Natural killer cell treated with Interleukin-12 subunit alpha and Interleukin-12 subunit beta and Interleukin-15 and Interleukin-18, amount 100 ng/mL, for 72 hours (primary cell): ENCODE measurements at places on chromosomes 4 and X. TPM values are rescaled to one million over a fixed set of nuclear protein-coding genes. Genes with fewer than 3 reads are reported as not detected.
A peak's percentile ranks its signal among the peaks of the same experiment; 100 is the strongest.

GRCh38 chr4:14841801-14842768, 160.2 kb upstream of the CPEB2 start:
- no peak overlapping the region for H3K4me3 ChIP-seq
- H3K36me3 ChIP-seq = no peaks in the 10 kb centered on the region
- H3K27me3 ChIP-seq = no peaks in the 10 kb centered on the region

- no peaks in the 10 kb centered on the region for H3K4me1 ChIP-seq
- H3K27ac ChIP-seq = no peak overlapping the region
- H3K4me3 ChIP-seq = no peak overlapping the region
Observed at GRCh38 chrX:139121616-139122286, 408.8 kb upstream of the F9 start.

- H3K27ac ChIP-seq = no peak overlapping the region
- no peaks in the 10 kb centered on the region for H3K27me3 ChIP-seq
- no peak for DNase-seq
- H3K4me1 ChIP-seq = no peaks in the 10 kb centered on the region
Observed at GRCh38 chrX:37993176-37993575, 13.2 kb upstream of the SYTL5 start.

- H3K27me3 ChIP-seq = no peaks in the 10 kb centered on the region
- no peak overlapping the region for H3K27ac ChIP-seq
- H3K4me1 ChIP-seq = no peaks in the 10 kb centered on the region
- no peak overlapping the region for H3K4me3 ChIP-seq
- no peaks in the 10 kb centered on the region for H3K36me3 ChIP-seq
- DNase-seq = no peak
Observed at GRCh38 chr4:24001486-24002329, 111.9 kb upstream of the PPARGC1A start.

GRCh38 chr4:137408527-137409177, 123.6 kb downstream of the PCDH18 start:
- H3K4me3 ChIP-seq = no peak overlapping the region
- no peaks in the 10 kb centered on the region for H3K27me3 ChIP-seq
- peaks cover 6% of the 10 kb centered on the region for H3K36me3 ChIP-seq
- no peak for DNase-seq
- H3K4me1 ChIP-seq = no peaks in the 10 kb centered on the region

GRCh38 chr4:62144431-62144830, 944.3 kb downstream of the ADGRL3 start:
- H3K4me1 ChIP-seq = no peaks in the 10 kb centered on the region
- H3K36me3 ChIP-seq = no peaks in the 10 kb centered on the region
- no peak overlapping the region for H3K27ac ChIP-seq
- DNase-seq = no peak

DNA sequence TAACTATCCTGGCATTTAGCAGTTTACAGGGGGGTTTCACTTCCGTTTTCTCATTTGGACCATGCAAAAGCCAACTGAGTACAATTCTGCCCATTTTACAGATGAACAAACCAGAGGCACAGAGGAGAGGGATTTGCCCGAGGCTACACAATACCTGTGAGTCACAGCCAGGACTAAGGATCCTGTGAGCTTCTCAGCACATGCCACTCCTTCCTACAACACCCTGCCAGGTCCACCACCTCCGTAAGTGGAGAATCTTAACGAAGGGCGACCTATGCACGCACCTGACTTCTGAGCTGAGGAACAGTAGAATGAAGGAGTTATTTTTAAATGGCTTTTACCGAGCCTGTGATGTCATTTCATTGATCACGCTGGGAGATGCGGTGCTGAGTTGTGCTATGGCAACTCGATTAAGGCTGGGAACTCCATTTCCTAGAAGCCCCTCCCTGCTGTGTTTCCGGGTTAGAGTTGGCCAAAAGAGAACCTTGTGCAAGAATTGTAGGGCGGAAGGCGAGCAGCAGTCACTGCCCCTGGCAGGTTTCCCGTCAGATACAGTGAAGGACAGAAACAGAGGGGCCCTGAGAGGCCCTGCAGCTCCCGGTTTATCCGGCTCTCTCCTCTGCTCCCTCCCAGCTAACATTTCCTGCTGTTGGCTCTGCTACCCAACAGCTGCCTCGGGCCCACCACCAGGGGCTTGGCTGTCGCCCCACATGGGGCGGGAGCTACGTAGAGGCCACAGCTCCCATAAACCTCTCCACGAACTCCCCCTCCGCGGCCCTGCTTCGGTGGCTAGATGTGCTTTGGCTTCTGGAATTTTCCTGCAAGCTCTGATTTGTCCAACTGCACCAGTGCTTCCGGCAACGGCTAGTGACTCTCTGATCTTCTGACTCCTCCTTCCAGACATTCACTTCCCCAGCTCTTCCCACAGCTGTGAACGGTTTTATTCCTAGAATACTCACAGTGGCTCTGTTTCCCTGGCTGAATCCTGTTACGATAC, 75.1 kb upstream of the USP9X start:
- H3K4me3 ChIP-seq = peak overlapping the region; percentile 82
- H3K36me3 ChIP-seq = peaks cover 5% of the 10 kb centered on the region
- peak; percentile 80 for DNase-seq
- no peaks in the 10 kb centered on the region for H3K27me3 ChIP-seq
- H3K4me1 ChIP-seq = peaks cover 34% of the 10 kb centered on the region

DNA sequence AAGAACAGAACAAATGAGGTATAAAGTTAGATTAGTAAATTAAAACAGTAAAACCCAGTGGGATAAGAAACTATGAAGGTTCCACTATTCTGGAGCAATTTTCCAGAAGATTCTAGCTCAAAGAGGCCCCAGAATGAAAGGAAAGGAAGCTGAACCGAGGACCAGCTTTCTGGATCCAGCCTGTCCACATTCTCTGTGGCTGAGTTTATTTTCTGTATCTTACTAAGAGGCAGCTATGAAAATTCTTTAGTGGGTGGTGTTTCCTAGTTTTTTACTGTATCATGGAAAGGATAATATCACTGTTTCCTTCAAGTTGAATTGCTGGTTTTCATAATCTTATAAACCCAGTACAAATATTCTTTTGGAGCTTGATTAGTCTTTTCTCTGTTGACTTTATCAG, 11.8 kb downstream of the DAPP1 start:
- H3K4me3 ChIP-seq = no peak overlapping the region
- DNase-seq = no peak
- H3K4me1 ChIP-seq = peaks cover 3% of the 10 kb centered on the region
- H3K36me3 ChIP-seq = no peaks in the 10 kb centered on the region

DNA sequence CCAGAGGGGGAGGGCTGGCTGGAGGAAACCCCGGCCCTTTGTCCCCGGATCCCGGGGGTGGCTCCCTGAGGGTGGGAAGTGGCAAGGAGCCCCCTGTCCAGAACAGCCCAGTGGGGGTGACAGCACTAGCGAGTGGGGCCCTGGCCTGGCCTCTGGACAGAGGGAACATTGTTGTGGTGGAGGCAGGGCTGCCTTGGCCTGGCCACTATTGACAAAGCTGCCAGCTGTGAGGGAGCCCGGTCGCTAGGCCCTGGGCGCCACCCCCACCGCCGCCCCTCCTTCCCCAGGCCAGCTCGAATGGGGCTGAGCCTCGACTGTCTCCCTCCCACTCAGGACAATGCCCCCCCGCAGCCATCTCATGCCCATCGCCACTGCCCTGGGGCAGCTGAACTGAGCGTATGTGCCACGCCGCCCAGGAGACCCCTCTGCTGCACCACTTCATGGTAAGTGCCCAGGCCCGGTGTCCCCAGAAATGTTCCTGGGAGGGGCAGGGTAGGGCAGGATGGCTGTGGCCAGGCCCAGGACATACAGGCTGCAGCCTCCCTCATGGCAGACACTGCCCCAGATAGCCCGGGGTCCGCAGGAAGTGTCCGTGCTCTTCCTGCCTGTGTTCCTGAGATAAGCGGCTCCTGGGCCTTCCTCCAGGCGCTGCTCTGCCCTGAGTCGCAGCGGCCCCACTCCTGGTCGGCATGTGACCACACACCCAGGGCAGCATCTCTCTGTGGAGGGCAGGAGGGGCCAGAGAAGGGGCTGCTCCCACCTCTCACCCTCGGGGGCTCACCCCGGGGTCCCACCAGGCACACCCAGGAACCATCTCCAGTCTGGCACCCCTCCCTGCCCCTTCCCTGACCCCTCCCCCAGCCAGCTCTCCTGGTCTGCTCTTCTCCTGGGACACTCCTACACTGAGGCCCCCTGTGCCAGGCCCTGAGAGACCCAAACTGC, 1.4 kb downstream of the PLXNB3 start:
- no peaks in the 10 kb centered on the region for H3K36me3 ChIP-seq
- no peaks in the 10 kb centered on the region for H3K27me3 ChIP-seq
- DNase-seq = peak; percentile 58

DNA sequence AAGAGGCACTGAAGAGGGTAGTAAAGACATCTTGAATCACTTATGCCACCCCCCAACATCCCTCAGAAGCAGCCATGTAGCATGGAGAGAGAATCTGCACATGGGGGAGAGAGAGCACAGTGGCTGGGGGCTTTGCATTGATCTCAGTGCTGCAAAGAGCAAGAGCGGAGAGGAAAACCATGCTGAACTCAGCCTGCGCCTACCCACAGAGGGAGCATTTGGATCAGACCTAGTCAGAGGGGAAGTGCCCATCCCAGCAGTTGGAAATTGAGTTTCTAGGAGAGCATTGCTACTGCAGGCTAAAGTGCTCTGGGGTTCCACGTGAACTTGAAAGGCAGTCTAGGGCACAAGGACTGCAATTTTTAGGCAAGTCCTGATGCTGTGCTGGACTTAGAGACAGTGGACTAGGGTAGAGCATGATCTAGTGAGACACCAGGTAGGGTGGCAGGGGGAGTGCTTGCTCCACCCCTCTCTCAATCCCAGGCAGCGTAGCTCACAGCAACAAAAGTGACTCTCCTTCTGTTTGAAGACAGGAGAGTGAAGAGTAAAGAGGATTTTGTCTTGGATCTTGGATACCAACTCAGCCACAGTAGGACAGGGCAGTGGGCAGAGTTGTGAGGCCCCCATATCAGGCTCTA, 9.0 kb upstream of the PROM1 start:
- DNase-seq = no peak
- H3K27ac ChIP-seq = no peak overlapping the region
- no peaks in the 10 kb centered on the region for H3K36me3 ChIP-seq
- no peak overlapping the region for H3K4me3 ChIP-seq
- H3K27me3 ChIP-seq = peaks cover 39% of the 10 kb centered on the region

DNA sequence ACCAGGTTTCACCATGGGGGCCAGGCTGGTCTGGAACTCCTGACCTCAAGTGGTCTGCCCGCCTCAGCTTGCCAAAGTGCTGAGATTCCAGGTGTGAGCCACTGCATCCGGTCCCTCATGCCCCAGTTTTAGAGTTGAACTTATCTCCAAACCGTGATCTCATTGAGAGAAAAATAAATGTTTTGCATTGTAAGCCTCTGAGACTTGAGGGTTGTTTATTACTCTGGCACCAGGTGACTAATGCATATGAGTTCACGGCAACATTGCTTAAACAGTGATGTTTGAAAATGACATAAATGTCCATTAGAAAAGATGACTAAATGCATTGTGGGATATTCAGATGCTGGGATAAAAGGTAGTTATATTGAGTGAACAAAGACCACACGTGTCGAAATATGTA, 22.9 kb upstream of the FAT1 start:
- DNase-seq = no peak
- no peaks in the 10 kb centered on the region for H3K4me1 ChIP-seq
- H3K27ac ChIP-seq = no peak overlapping the region
- H3K27me3 ChIP-seq = no peaks in the 10 kb centered on the region

DNA sequence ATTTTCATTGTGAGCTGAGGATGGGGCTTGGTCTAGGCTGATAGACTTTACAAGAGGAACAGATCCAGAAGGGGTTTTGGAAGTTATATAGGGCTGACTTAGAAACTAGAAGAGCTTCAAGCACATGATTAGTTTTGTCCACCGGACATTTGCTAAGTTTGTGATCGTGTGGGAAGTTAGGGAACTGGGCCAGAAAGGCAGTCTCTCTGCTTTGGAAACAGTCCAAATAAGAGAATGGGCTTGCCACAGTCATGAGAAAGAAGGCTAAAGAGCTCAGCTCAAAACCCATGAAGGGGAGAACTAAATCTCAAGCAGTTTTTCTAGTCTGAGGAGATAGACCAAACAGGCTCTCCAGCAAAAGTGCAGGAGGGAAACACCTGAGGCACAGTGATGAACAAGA, 67.8 kb downstream of the ZNF674 start:
- peaks cover 13% of the 10 kb centered on the region for H3K36me3 ChIP-seq
- no peak overlapping the region for H3K27ac ChIP-seq
- no peak overlapping the region for H3K4me3 ChIP-seq
- no peaks in the 10 kb centered on the region for H3K4me1 ChIP-seq

DNA sequence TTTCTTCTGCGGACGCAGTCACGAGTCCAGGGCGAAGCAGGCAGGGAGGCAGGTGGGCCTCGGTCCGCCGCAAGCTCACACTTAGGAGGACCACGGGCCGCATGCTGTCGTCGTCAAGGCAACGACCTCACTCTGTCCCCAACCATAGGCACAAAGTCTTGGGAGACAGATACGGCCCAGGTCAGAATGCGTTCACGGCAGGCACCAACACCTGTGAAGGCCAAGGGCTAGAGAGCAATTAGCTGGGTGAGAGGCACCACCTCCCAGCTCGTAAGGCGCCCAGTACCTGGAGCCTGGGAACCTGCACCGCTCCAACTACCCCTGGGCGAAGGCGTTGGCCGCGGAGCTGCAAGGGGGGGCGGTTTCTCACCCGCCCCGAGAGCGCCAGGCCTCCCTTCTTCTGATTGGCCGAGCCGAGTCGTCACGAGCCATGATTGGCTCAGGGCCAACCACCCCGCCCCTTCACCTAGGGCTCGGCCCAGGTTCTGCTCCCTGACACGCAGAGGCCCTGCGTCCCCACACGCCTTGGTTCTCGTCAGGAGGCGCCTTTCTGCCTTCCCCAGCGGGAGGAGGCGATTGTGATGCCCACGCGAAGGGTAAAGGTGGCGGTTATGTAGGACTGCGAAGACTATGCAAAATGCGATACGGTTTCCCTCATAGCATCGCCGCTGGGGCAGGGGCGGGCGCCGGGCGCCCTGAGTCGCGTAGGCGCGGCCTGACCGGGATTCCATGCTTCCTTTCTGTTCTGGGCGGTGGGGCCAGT, at the start of gene CDKL2:
Gene CDKL2, minus strand, starts transcription at position 355 of the 763 bp plus-strand sequence. CDS start 4,540 bp downstream, outside the sequence.
- no peaks in the 10 kb centered on the region for H3K27me3 ChIP-seq
- DNase-seq = peak; percentile 93
- peak within 1 kb of the TSS; percentile 94 for H3K4me3 ChIP-seq
- peaks cover 7% of the 10 kb centered on the region for H3K4me1 ChIP-seq
- peak within 1 kb of the TSS; percentile 63 for H3K27ac ChIP-seq

DNA sequence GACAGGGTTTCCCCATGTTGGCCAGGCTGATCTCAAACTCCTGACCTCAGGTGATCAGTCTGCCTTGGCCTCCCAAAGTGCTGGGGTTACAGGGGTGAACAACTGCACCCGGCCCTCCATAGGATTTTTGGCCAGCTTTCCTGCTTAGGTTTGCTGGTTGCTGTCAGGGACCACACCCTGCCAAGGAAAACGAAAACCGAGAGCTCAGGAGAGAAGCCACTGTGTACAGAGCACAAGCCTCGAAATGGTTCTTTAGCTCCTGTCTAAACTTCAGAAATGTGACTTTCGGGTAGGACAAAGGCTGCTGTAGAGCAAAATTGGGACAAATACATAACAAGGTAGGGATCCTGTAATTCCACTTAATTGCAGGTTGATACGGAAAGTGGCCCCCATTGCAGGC, 146.3 kb upstream of the ATP6AP2 start:
- H3K4me1 ChIP-seq = no peaks in the 10 kb centered on the region
- H3K27ac ChIP-seq = no peak overlapping the region
- H3K4me3 ChIP-seq = no peak overlapping the region
- no peaks in the 10 kb centered on the region for H3K36me3 ChIP-seq
- no peaks in the 10 kb centered on the region for H3K27me3 ChIP-seq
- no peak for DNase-seq

Gene ANKRD50
- 0.42 TPM for total RNA-seq

Gene TDO2
- not detected for total RNA-seq

Gene CENPVL3
- total RNA-seq = not detected

Gene ERVMER34-1
- total RNA-seq = not detected

Gene AMOT
- 1.0 TPM for total RNA-seq

Gene TMEM131L
- 35.8 TPM for total RNA-seq

Gene NRK
- total RNA-seq = not detected

Gene CLNK
- 0.45 TPM for total RNA-seq
